ENCODE measurements at places on chromosomes 6 and 20.

DNA sequence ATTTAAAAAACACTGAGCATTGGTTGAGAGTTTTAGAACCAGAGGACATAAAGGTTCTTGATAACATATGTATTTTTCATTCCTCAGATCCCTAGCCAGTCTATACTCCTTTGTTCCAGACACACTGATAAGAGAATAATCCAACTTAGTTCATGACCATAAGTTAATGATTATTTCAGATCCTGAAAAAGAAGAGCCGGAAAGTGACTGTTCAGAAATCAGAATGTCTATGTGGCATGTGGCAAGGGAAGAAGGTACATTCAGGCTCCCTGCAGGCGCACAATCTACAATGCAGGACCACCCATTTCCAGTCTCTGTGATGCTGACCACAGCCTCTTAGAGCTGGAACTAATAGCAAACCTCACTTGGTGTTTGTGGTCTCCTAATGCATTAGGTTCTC lies 666.7 kb upstream of the AGPAT4 start:
- DNase-seq, result no peak

DNA sequence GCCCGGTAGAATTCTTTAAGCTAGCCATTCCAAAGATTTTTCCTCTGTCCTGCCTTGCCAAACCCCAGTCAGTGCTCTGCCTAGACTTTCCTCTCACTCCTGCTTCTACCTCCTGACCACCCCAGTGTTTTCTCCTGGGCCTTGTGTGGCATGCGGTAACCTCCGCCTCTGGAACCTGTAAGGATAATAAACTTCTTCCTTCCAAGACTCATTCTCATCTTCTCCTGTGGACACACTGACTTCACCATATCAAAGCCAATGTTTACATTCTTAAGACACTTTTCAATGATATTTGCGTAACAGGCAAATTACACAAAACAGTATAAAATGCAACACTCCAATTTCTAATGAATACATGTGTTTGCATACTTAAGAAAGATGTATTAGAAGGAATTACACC lies 354.6 kb downstream of the RNF144B start:
- DNase-seq, result no peak

DNA sequence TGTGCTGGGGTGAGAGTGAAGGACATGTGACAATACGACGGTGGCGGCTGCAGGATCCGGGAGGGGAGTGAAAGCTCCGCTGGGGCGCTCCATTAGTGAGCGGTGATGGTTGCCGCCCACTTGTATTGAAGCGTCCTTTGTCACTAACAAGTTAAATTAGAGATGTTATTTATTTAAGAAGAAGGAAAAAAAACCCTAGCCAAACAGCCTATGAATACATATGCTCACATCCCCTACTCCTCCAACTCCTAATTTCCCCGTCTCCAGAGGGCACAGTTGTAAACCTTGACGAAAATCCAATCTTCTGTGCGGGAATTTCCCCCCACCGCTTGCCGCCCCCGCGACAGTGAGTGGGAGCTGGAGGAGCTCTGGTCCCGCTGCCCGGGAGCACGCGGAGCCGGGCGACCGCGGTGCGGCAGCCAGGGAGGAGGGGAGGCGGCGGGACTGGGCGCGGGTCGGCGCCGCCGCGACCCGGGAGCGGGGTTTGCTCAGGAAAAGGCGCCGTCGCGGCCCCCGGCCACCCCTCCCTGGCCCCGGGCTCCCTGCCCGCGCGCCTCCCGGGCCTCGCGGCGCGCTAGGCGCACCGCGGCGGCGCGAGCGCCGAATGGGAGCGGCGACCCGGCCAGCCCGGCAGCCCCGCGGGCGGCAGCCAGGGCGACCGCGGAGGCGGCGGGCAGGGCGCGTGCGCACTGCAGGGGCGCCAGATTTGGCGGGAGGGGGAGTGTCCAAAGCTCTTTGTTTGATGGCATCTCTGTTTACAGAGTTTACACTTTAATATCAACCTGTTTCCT lies at the start of gene MYB:
TSS of gene MYB (plus strand) at position 767 of the 791 bp plus-strand sequence. CDS start 206 bp downstream, outside the sequence.
- DNase-seq, result peak; percentile 59

GRCh38 chr6:117425431-117426153 lies at the start of gene ROS1:
Gene ROS1 (minus strand): TSS chr6:117425942. CDS start chr6:117425656, 286 bp downstream.
- no peak for DNase-seq

DNA sequence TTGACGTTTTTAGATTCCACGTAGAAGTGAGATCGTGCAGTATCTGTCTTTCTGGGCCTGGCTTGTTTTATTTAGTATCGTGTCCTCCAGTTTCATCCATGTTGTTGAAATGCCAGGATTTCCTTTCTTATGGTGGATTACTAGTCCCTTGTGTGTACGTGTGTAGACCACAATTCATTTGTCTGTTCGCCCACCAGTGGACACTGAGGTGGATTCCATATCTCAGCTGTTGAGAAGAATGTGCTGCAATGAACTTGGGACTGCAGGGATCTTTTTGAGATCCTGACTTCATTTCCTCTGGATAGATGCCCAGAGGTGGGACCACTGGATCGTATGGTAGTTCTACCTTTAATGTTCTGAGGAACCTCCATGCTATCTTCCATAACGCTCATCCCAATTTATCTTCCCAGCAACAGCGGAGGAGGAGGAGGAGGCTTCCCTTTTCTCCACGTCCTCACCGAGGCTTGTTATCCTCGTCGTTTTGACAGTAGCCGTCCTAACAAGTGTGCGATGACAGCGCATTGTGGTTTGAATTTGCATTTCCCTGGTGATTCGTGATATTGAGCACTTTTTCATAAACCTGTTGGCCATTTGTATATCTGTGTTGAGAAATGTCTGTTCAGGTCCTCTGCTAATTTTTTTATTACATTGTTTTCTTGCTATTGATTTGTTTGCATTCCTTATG lies 62.4 kb downstream of the CDH4 start:
- DNase-seq, result no peak

DNA sequence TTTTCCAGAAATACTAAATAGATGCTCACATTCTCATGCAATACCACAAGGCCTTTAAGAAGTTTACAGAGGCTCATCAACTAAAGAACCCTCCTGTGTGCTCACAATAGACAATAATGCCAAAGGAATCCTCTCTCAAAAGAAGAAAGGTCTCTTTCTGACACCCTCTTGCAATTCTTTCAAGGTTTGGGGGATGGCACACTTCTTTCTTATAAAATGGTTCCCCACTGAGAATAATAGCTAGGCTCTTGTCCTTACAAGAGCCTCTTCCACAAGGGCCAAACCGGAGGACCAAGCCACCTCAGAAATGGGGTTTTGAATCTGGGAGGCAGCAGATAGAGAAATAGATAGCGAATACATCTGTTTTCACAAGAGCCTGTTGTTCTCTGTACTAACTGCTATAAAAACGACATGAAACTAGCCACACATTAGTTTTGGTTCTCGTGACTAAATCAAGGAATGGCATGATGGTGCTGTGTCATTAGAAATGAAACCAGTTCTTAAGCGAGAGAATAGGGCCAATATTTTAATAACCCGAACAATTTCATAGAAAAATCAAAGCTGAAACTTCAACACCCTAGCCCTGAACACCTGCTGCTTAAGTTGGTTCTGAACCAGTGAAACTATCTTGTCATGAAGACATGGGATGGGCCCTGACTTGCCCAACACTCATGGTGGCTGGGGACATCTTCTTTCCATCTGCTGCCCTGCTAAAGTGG lies 81.1 kb downstream of the PRDM1 start:
- DNase-seq, result no peak

- DNase-seq, result no peak
Observed at GRCh38 chr6:139568151-139568955, 193.9 kb upstream of the CITED2 start.

DNA sequence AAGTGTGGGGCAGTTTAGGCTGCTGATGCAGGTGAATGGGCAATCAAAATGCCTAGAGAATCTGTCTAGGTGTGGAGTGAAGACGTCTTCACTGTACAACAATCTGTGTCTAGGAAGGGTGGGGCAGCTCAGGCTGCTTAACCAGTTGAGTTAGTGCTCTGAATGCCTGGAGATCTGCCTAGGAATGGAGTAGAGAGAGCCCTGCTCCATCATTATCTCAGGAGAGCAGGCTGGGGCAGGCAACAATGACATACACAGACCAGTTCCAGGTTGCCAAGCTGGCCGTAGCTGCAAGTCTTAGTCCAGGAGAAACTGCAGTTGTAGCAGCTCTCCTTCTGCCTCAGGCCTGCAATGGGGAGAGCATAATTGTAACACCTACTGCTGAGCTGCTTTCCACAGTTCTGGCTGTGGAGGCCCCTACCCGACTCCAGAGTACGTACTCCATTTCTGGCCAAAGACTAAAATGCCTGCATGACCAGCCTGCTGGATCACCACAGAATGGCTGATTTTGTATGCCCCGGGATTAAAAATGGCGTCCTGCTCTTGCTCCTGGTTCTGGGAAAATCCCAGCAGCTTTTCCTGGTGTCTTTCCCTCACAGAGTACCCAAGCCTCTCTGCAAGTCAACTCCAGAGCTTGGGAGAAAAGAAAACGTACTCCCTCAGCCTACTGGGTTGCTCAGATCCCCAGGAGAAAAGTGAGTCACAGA lies 545.4 kb downstream of the ADGRB3 start:
- no peak for DNase-seq

DNA sequence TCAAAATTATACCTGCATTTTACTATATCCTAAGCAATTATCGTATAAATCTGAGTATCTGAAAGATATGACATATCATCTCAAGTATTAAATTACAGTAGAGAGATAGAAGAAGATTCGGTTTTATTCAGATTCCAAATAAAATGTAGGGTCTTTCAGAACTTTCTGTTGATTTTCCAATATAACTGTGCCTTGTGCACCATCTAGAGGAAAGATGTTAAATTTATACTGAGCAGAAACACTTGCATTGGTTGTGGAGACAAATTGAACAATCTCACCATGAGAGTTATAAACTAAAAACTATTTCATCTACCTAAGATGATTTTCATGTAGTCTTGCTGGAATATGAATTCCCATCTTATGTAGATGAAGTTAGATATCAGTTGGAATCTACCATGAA lies 26.8 kb upstream of the HSF2 start:
- no peak for DNase-seq

DNA sequence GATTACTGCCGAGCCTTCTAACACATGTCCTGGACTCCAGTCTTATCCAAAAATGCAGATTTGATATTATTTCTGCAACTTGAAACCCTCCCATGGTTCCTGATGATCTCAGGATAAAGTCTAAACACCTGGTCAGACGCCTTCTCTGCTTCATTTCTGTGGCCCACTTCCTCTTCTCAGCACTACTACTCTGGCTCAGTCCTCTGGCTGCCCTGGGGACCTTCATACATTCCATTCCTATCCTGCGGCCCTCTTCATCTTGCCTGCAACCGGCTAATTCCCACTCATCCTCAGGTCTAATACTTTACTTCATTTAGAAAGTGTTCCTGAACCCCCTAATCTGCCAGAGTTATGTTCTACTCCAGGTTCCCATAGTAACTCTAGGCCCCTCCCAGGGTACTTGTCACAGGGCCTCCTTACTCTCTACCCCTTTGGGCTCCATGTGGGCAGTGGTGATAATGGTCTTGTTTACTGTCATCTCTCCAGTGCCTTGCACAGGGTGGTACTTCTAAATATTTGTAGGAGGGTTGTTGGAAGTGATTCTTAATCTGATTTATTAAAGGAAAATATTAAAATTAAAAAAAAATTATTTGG lies 18.9 kb downstream of the MAN1A1 start:
- DNase-seq, result no peak

- no peak for DNase-seq
Observed at GRCh38 chr6:37689381-37689780, 8.3 kb downstream of the MDGA1 start.

DNA sequence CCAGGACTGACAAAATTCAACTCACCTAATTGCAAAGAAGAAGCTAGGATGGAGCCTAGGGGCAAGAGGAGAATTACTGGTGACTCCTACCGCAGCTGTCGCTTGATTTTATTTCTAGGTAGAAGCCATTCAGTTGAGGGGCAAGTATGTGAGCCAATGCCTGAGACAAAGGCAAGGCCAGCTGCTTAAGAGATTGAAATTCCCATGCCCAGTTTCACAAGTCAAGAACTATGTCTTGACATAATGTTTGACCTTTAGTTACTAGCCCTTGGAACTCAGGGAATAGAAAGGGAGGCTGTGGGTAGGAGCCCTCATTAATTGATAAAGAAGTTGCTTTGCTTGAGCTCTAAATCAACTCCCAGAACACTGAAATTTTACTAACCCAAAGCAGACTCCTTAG lies 54.0 kb downstream of the GPR63 start:
- no peak for DNase-seq

- no peak for DNase-seq
Observed at GRCh38 chr6:39041072-39041471, 7.5 kb upstream of the GLP1R start.

DNA sequence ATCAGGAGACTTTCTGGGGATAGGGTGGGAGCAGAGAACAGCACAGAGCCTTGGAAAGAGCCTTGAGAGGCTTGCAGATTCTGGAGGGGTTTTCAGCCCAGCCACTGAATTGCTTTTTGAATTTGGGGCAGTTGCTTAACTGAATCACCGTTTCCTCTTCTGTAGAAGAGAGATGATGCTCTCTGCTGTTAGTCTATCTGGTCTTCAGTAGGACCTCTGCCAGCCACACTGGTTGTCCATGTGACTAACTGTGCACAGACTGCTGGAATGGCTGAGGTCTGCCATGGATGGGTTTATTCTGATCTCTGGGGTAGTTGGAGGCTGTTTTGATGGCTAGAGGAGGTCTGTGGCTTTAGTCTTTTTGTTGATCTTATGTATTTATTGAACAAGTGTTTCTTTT lies 21.4 kb upstream of the PRDM1 start:
- DNase-seq, result no peak

- DNase-seq, result no peak
Observed at GRCh38 chr20:62772103-62772611, 24.1 kb upstream of the MRGBP start.

- DNase-seq, result no peak
Observed at GRCh38 chr6:74731204-74731603, 474.6 kb downstream of the COL12A1 start.

Measured in activated CD4-positive, CD25-positive, alpha-beta regulatory T cell (primary cell).